GM12865 (cell line): ENCODE measurements at places on chromosomes 6 and 20.

DNA sequence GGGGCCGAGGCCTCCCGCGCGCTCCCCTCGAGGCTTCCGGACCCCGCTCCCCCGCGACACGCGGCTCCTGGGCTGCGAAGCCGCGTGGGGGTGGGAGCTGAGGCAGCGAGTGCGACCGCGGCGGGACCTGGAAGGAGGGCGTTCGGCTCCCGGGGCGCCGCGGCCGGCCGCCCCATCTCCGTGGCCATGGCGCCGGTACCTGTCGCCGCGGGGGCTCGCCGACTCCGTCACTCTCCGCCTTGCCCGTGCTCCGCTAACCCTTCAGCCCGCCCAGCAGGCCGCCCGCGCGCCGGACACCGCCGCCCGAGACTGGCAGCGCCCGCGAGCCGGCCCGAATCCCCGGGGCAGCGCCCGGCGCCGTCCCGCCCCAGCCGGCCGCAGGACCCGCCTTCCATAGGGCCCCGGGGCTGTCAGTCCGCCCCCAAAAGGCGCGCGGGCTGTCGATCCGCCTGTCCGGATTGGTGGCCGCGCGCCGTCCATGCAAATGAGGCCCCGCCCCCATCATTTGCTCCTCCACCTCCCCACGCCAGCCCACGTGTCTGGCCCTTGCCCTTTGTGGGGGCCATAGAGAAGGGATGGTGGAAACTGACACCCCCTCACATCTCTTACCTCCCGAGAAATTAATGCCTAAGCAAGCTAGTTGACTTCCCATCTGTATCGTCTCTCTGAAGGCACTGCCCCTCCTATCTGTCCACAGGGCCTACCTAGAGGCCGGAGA is at the start of gene FKBP5:
TSS of gene FKBP5 (minus strand) at position 311 of the 718 bp plus-strand sequence. CDS start 46,091 bp downstream, outside the sequence.
- DNase-seq = peak; percentile 96

- DNase-seq = no peak
These were observed 18.2 kb upstream of the HDGFL1 start for GRCh38 chr6:22550971-22551670.

GRCh38 chr6:82397962-82398692 is 34.5 kb downstream of the TPBG start:
- DNase-seq = no peak

- no peak for DNase-seq
These were observed 608.1 kb downstream of the QKI start for GRCh38 chr6:164022632-164023031.

DNA sequence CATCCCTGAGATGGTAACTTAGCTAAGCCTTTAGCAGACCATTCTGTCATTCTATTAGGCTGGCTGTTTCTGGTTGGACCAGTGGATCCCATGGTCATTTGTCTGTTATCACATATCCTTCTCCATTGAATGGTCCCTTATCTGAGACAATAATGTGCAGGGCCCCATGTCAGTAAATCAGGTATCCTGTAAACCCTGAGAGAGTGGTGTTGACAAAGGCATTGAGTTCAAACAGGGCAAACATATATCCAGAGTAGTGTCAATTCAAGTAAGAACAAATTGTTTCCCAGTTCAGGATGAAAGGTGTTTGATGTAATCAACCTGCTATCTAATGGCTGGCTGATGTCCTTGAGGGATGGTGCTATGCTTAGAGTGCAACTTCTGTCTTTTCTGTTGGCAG is 126.2 kb downstream of the LINC00237 start:
- no peak for DNase-seq

DNA sequence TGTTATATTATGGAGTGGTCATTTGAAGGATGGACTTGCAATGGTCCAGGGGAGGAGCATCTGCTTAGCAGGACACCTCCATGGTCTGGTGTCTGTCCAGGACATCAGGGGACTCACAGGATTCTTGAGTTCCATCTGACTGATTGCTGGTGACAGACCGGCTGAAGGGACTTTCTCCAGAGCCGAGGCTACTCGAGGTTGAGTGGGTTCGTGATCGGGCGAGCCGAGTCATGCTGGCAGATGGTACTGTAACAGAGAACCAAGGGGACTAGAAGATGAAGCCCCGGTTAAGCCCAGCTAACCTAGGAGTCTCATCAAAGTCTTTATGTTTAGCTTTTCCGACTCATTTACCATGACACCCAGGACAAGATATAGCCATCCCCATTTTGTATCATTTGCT is 7.5 kb upstream of the SLA2 start:
- no peak for DNase-seq

GRCh38 chr6:56899311-56899710 is 55.6 kb upstream of the BEND6 start:
- no peak for DNase-seq
